Mesothelial cell of epicardium (in vitro differentiated cells): ENCODE measurements at places on chromosomes 5 and 9.

GRCh38 chr5:52150501-52150900, 637.2 kb upstream of the ITGA1 start:
- no peak for DNase-seq

DNA sequence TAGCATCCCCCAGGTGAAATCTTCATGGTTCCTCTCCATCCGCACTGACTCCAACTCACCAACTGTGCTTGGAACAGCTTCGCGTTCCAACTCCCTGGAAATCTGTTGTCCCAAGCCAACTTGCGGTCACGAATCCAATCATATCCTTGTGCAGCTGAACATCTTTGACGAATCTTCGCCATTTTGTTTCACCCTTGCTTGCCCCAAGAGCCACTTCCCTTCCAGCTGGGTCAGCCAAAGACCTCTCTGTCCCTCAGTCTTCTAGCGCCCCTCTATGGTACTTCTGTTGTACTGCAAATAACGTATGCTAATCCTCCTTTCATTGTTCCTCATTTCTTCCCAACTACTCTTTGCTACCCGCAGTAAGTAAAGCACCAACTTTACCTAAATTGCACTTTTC, 61.0 kb upstream of the TARS1 start:
- no peak for DNase-seq

DNA sequence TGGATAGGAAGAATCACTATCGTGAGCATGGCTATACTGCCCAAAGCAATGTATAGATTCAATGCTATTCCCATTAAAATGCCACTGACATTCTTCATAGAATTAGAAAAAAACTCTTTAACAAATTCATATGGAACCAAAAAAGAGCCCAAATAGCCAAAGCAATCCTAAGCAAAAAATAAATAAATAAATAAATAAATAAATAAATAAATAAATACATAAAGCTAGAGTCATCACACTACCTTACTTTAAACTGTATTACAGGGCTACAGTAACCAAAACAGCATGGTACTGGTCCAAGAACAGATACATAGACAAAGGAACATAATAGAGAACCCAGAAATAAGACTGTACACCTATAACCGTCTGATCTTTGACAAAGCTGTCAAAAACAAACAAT, 180.4 kb upstream of the CDKN2B start:
- DNase-seq = no peak

DNA sequence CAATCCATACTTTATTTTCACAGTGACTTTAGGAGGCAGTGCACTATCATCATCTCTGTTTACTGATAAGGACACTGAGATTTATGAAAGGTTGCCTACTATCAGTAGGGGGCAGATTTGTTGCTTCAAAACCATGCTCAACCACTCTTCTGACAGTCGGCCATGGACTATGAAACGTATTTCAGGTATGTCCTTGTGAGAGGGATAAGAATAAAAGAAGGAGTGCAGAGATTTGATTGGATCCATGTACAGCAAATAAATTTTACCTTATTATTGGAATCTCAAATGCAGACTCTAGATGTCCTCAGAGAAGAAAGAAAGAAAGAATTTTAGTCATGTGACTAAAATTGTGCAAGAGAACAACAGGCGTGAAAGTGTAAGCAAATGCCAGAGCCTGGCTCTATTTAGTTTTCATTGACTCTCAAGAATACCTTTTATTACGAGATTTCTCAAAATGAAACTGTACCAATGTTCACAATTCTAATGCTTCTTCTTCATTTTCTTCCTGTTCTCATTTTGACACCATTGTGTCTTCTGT, 296.6 kb upstream of the RASA1 start:
- no peak for DNase-seq

GRCh38 chr5:158524070-158524469, 575.6 kb downstream of the EBF1 start:
- no peak for DNase-seq

- no peak for DNase-seq
These were observed 13.4 kb downstream of the PAIP1 start for GRCh38 chr5:43543434-43543833.

- no peak for DNase-seq
These were observed 16.3 kb downstream of the ROR2 start for GRCh38 chr9:91933556-91934352.

GRCh38 chr9:4566806-4567205, 76.5 kb downstream of the SLC1A1 start:
- no peak for DNase-seq

GRCh38 chr5:56169281-56169680, 63.8 kb downstream of the ANKRD55 start:
- no peak for DNase-seq

DNA sequence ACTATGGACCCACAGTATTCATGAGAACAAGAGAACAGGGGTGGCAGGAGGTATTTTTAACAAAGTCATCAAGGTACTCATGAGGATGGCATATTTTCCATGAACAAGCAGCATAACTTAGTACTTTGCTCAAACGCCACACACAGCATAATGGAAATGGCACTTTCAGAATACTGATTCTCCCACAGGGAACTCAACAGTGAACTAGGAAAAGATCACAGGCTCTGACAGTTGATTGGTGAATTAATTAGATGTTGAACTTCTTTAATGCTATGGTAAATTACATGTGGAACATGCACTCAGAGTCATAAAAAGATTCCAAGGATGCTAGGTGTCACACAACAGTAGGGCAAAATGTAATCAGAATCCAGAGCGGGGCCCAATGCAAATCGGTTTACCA, 1088.6 kb upstream of the C9orf72 start:
- no peak for DNase-seq

GRCh38 chr5:94153736-94154450, 412.5 kb upstream of the POU5F2 start:
- DNase-seq = no peak
